Activated CD4-positive, alpha-beta T cell treated with anti-CD3 and anti-CD28 coated beads, Interleukin-2, amount 50 U/mL, for 4 hours (primary cell): ENCODE measurements at places on chromosomes 7 and 10.

DNA sequence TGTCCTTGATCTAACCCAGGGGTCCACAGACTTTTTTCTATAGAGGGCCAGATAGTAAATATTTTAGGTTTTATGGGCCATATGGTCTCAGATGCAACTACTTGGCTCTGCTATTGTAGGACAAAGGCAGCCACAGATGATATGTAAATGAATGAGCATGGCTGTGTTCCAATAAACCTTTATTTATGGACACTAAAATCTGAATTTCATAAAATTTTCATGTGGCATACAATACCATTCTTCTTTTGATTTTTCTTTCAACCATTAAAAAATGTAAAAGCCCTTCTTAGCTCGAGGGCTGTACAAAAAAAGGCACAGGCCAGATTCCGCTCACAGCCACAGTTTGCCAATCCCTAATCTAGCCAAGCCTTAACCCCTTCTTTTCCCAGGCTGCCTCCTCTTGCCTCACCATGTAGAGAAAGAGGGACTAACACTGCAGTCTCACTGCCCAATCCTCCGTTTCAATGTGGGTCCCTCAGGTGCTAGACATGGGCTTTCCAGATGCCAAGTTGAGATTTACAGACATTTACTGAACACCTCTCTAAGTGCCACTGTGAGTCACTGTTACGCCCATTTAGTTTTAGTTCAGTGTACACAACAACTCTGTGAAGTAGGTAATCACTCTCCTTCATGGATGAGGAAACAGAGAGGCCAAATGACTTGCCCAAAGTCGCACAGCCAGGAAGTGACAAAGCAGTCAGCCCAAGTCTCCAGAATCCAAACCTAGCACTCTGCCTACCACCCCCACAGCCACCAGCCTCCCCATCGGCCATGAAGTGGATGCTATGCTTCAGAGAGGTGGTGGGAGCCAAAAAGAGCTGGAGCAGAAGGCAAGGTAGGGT lies 132.6 kb upstream of the PDLIM1 start:
- no peak for DNase-seq

GRCh38 chr10:24685958-24686540 lies 37.6 kb downstream of the ARHGAP21 start:
- DNase-seq = no peak

DNA sequence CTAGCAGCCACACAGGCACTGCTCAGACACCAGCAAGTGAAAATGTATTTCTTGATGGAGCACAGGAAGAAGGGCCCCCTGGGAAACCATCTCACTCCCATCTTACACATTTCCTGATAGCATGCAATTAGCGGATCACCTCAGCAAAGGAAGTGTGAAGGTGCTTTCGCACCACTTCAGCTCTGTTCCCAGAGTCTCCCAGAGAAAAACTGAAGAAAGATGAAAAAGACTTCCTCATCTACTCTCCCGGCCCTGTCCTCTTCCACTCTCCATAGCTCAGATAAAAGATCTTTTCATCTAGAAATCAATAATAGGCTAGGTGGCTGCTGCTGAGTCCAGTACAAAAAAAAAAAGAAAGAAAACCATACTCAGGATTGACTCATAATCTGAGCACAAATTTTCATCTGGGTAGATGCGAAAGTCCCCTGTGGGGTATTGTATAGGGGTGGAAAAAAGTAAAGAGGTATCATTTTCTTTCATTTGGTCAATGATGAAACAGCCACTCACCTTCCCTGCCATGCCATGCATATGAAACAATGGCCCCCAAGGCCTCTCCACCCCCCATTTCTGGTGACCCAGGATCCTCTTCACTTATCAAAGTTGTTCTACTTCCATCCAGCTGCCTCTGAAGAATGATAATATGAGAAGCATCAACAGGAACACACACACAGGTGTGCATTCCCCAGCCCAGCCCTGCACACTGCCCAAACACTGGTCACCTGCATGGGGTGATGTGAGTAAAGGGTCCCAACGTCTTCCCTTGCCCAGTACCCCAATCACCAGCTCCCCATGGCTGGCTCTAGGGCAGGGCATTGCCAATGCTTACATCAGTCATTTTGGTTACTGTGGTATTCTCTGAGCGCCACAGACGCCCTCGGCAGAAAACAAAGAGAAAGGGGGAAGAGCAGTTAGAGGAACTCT lies 48.8 kb upstream of the DGKI start:
- DNase-seq = no peak

DNA sequence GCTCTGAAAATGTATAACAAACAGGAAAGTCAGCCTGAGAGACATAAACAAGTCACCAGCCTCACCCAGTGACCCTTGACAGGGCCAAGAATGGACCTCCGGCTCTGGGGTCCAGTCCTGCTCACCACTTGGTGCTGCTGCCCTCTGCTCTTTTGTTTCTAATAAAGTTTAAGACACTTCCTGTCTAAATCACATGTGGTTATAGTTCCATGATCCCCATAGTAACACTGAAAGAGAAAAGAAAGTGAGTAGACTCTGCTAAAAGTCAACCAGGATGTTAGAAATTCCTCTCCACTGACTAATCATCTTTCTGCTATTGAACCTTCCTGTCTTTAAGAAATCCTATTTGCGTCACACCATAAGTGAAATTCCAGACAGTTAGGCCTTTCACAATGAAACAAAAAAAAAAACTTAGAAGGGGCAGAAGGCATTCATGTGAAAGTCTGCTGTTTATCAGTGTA lies 179.2 kb upstream of the BET1 start:
- DNase-seq = no peak

DNA sequence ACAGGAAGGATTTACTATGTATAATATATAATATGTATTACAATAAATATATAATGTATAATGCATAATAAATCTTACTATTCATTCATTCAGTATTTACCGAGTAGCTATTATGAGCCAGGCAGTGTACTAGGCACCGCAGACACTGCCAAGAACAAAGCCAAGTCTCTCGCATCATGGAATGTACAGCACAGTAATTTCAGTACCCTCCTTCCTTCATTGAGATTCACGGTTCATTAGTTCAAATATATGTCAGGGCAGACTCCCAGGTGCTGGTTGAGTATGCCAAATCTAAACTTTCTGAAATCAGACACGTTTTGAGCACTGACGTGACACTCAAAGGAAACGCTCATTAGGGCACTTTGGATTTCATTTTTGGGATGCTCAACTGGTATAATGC lies 9.1 kb downstream of the USP6NL start:
- DNase-seq = no peak

- DNase-seq = no peak
Measured at GRCh38 chr7:39367943-39368342, 198.3 kb upstream of the YAE1 start.
